AG04450 (cell line): ENCODE measurements at places on chromosomes 1 and 21.

GRCh38 chr1:180057883-180058396 lies 96.7 kb upstream of the QSOX1 start:
- DNase-seq = no peak

DNA sequence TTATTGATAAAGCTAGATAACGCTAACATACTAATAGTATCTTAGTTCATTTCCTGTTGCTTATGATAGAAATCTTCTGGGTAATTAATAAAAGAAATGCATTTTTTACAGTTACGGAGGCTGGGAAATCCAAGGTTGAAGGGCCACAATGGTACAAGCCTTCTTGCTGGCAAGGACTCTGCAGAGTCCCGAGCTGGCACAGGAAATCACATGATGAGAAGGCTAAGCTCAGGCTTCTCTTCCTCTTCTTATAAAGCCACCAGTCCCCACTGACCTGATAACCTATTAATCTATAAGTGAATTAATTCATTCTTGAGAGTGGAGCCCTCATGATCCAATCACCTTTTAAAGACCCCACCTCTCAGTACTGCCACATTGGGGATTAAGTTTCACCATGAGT lies 82.6 kb downstream of the GPR161 start:
- DNase-seq = no peak

DNA sequence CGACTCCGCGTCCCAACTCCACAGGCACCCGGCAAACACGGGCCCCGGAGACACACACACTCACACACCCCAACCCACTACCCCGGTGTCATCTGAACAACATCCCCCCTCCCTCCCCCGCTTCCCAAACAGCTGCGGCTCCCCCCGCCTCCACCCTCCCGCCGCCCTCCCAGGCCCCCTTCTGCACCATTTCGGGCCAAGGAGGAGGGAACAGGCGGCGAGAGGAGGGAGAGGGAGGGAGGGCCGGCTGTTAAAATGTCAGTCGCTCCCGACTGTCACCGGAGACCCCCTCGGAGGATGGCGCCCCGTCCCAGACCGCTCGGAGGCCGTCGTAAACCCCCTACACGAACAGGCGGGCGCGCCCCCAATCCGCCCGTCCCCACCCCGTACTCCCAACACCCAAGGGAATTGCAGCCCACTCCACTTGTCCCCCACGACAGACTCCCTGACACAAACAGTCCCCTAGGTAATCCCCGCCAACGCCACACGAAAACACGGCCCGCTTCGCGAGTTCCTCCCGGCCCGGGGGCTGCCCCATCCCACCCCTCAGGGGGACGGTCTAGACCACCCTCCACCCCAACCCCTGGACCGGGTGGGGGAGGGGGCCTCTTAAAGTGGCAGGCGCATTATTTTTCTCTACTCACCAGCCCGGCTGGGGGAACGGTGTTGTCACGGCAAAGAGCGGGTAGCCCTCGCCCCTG lies 583 bp downstream of the MEF2D start:
- no peak for DNase-seq

GRCh38 chr1:167996266-167996665 lies 59.4 kb upstream of the MPC2 start:
- no peak for DNase-seq

GRCh38 chr21:42724226-42724920 lies 71.0 kb downstream of the PDE9A start:
- peak; percentile 29 for DNase-seq

- DNase-seq = no peak
Measured at GRCh38 chr1:101153692-101154091, 83.1 kb upstream of the S1PR1 start.

DNA sequence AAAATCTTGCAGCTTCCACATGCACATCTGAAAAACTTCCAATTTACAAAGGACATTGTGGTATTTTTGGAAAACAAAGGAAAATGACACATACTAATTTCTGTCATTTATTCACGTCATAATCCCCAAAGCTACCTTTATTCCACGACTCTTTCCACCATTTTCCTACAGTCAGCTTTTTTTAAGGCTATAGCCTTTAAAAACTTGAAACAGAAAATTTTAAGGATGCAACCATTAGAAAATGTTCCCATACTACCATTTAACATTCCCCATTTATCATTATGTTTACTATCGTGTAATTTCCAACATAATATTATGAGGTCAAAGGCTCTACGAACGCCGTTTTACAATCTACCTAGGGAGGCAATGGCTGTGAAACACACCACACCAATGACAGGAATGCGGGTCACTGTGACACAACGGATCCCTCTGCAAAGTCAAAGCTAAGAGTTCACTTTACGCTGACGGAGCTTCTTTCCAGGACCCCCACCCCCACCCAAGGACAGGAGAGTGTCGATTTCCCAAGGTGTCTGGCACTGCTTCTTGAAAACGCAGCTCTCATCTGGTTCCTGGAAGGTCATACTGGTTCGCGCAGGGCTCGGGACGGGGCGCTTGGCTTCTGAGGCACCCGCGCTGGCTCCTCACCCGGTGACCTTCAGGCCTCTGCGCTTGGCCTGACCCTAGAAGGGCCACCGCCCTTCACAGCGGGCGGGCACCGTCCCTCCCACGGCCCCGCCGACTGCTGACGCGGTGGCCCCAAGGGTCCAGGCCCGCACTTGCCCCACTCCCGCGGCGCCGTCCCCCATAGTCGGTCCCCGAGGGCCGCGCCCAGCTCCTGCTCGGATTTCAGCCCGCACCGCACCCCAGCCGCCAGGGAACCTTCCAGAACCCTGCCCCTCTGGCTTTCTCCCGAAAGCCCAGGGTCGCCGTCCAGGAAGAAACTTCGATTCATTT lies 50.5 kb upstream of the ATF3 start:
- DNase-seq = no peak

- DNase-seq = no peak
Measured at GRCh38 chr1:5220421-5220820, 566.0 kb downstream of the AJAP1 start.

DNA sequence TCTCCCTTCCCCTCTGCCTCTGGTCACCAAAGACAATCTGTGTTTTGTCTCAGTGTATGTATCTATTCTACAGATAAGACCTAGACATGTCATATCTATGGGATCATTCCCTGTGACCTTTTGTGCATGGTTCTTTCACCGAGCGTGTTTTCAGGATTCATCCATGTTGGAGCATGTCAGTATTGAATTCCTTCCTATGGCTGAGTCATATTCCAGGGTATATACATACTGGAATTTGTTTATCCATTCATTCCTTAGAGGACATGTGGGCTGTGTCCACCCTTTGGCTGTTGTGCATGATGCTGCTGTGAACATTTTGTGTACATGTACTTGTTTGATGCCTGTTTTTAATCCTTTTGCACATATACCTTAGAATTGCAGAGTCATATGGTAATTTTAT lies 69.9 kb downstream of the NFASC start:
- no peak for DNase-seq

GRCh38 chr1:93061895-93062792 lies 16.9 kb upstream of the MTF2 start:
- no peak for DNase-seq
